ENCODE measurements at places on chromosomes 2 and 18.

DNA sequence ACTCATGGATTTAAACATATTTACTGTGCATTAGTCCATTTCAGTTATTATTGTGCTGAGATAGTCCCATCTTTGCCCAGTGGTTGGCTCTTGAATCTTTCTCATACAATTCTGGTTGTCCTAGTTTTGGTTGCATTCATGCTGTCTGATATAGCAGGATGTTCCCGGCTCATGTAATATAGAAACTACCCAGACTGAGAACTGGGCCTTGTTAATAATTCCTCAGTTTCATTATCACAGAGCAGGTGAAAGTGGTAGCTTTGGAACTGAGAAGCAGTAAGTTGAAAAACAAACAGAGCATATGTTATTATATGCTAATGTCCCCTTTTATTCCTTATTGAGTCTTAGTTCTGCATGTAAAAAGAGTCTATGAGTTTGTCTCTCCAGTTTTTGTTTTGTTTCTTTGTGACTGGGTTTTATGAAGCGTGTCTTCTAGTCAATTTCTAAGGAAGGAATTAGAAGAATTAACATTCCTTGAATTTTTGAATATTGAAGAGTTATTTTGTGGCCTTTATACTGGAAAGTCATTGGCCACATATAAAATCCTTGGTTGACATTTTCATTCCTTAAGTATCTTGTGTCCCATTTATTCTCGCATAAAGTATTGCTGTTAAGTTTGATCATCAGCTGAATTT, 43.3 kb downstream of the EIF5B start:
- no peak for DNase-seq

GRCh38 chr2:120446236-120447126, 100.5 kb downstream of the INHBB start:
- no peak for DNase-seq

DNA sequence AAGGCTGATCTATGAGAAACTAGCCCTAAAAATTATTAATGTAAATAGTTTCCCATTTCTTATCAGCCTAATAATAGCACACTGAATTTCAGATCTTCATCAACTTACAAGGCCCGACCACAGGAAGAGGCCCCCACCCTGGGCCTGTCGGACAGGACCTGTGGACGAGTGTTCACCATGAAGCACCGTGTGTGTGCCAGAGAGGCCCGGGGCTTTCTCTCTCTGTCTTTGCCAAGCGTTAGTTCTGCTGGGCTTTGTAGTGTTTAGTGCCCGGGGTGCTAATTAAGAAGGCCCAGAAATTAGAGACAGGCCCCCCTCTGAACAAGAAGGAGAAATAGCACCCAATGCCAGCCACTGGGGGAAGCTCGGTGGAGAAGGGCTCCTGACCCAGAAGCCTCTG, 265.7 kb downstream of the TWIST2 start:
- DNase-seq: no peak

DNA sequence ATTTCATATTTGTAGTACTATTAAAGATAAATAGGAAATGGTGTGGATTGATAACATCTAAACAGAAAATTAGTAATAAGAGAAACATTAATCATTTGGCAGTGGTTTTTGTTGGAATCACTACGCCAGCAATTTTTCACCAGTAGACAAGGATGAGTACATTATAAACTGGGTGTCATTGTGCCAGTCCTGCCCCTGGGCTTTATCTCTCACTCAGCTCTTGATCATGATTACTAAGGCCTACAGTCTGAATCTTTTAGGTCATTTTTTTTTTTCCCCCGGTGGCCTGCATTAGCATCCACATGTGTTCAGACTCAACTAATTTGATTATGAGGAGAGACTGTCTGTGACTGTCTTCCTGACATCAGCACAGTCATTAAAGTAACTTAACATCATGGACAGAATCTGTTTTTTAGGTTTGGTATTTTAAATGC, 16.2 kb downstream of the GULP1 start:
- DNase-seq: no peak

- DNase-seq: no peak
These were observed 31.5 kb downstream of the COA5 start for GRCh38 chr2:98576666-98577312.

DNA sequence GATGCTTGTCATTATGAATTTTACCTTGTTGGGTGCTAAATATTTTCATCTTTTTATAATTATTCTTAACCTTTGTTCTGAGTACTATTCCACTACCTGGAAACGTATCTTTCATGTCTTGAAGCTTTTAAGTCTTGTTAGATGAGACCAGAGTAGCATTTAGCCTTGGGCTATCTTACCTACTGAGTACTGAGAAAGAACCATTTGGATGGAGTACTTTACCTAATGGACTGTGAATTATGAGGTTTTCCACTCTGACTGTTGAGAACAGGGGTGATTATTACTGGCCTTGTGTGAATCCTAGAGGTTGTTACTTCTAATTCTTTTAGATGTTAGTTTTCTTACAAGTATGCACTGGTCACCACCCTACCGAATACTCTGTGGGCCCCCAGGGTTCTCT, 63.5 kb downstream of the CCDC102B start:
- no peak for DNase-seq

DNA sequence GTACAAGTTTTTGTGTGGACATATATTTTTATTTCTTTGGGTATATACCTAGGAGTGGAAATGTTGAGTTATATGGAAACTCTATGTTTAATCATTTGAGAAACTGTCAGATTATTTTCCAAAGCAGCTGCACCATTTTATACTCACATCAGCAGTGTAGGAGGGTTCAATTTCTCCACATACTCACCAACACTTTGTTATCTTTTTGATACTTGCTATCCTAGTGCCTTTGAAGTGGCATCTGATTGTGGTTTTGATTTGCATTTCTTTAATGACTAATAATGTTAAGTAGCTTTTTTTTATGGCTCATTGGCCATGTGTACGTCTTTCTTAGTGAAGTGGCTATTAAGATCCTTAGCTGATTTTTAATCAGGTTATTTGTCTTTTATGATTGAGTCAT, 64.7 kb upstream of the SLC8A1 start:
- no peak for DNase-seq

DNA sequence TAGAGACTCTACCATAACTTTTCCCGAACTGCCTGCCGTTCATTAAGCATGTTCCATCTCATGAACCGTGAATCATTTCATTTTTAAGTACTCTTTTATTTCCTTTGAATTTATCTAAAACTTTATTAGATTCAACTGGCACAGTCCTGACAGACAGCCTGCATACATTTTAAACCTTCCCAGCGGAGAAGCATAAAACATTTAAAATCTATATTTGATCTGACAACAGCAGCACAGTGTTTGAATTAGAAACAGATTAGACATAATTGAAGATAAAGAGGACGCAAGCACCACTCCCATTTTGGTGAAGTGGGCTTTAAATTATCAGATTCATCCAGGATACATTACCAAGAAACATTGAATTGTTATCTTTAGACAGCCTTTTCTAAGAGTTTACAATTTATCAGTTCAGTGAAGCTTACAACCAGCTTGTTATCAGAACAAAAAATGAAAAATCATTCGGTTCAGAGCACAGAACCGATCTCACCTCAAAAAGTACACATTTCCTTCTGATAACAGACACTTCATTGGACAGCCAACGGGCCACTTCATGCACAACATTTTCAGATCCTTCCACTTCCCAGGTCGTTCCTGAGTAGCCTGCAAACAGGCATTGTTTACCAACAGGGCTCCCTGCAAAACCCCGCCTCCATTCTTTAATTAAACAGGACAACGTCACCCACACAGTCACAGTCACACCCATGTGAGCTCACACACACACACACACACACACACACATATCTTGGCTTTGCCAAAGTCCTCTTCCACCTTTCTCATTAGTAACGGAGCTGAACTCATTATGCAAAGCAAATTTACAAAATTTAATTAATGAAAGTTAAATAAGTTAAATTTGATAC, 171.2 kb downstream of the SP3 start:
- no peak for DNase-seq
